ENCODE measurements at places on chromosomes 4 and X. TPM values are rescaled to one million over a fixed set of nuclear protein-coding genes. Genes with fewer than 3 reads are reported as not detected.
A peak's percentile ranks its signal among the peaks of the same experiment; 100 is the strongest.

- no peak for DNase-seq
Measured at GRCh38 chrX:87710580-87710979, 193.0 kb downstream of the KLHL4 start.

DNA sequence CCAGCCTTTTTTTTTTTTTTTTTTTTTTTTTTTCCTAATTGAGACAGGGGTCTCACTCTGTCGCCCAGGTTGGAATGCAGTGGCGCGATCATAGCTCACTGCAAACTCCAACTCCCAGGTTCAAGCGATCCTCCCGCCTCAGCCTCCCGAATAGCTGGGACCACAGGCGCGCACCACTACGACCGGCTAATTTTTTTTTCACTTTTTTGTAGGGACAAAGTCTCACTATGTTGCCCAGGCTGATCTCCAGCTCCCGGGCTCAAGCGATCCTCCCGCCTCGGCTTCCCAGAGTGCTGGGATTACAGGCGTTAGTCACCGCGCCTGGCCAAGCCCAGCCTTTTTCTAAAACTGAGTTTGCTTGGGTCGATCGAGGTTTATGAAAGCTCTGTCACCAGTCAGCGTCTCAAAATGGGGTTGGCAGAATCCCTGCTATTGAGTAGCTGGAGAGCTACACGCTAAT is 1.3 kb upstream of the OTUD5 start:
- DNase-seq: peak; percentile 73

Gene ARAF
- total RNA-seq: 41.5 TPM

DNA sequence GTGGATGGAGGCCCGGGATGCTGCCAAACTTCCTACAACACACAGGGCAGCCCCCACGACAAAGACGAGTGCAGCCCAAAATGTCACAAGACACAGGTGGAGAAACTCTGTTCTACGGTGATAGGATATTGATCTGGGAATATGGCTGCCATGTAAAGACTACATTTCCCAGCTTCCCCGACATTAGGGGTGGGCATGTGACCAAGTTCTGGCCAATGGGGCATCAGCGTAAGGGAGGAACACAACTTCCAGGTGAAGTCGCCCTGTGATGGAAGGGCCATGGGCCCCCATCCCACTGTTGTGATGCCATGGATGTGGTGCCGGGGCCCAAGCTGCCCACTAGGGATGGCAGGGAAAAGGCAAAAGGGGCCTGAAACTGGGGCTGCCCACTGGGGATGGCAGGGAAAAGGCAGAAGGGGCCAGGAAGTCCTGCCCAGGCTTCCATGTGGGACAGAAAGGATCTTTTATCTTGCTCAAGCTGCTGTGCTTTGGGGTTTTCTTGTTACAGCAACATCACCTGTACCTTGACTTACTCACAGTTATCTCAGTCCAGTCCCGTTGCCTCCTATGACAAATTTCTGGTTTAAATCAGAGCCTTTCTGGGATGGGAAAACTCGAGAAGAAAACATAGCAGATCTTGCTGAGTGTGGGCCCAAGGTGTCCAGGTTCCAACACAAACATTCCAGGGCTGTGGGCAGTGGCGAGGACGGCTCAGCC is 9.7 kb upstream of the ADRA2C start:
- no peak for DNase-seq

- DNase-seq: no peak
Measured at GRCh38 chrX:131841496-131842437, 181.3 kb upstream of the STK26 start.

DNA sequence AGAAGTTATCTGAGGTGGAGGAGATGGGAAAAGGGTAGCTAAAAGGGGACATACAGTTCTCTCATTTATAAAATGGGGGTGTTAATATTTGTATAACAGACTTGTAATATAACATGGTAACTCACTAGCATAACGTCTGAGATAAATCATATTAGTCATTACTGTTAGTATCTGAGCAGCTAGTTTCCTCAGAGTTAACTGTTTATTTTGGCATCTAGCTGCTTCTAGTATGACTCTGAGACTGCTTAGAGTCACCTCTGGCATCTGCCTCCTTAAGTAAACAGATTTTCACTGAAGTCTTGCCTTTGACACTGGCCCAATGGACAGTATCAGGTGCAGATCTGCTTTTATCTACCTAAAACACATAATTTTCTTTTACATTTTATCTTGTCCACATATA is 58.1 kb downstream of the SLC30A9 start:
- DNase-seq: no peak

DNA sequence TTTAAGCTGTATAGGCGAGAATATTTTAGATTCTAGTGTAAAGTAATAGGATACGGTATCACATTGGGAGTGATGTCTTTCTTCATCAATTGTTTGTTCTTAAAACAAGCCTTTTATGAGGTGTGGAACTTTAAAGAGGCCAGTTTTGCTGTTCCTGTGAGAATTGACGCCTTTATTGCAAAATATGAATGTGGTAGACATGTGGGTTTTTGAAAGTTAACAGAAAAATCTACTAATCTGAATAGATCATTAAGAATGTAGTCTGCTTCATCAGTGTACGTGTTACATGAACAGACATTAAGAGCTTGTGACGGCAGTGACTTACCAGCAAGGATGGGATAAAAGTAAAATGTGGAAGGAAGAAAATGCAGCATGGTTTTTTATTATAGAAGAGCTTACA is 63.8 kb downstream of the STOX2 start:
- no peak for DNase-seq

Gene FSTL5
- total RNA-seq: not detected

Gene RAB33A
- total RNA-seq: not detected

DNA sequence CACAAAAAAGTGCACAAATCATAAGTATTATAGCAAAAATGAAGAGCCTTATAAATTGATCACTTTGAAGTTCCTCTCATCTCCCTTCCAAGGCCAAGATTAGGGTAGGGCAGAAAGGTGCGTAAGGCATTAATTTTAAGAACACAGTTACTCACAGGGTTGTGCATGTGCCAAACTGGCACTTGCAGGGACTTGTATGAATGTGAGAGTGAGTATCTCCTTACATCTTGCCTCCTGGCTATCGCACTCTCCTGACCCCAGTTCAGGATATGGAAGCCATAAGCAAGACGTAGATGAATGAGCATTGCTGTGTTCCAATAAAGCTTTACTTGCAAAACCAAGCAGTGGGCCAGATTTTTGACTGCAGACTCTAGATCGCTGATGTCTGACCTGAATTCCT is 510.1 kb upstream of the AADAT start:
- no peak for DNase-seq

- no peak for DNase-seq
Measured at GRCh38 chrX:154967603-154968002, 54.9 kb downstream of the F8 start.

GRCh38 chr4:101258883-101259282 is 88.4 kb downstream of the PPP3CA start:
- DNase-seq: no peak

Gene CASP3
- 13.4 TPM for total RNA-seq

DNA sequence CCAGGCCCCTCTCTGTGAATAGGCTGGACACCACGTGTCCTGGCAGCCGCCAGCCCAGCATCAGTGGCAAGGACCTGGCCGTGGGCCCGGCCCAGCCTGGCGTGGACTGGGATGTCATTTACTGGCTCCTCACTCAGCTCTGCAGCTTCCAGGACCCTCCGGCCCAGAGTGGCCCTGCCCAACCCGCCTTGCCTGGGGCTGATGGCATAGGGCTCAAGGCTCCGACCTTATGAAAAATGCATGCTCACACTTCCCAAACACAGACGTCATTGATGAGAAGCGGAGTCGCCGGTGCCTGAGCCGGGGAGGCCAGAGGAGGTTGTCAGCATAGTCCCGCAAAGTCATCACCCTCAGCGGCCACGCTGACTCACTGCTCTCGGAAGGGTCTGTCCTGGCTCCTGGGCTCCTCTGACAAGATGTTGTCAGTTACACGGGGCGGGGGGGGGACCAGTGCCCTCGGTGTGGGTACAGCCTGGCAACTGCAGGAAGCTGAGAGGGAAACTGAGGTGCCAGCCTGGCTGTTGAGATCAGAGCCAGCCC is 14.3 kb downstream of the CFAP99 start:
- no peak for DNase-seq

DNA sequence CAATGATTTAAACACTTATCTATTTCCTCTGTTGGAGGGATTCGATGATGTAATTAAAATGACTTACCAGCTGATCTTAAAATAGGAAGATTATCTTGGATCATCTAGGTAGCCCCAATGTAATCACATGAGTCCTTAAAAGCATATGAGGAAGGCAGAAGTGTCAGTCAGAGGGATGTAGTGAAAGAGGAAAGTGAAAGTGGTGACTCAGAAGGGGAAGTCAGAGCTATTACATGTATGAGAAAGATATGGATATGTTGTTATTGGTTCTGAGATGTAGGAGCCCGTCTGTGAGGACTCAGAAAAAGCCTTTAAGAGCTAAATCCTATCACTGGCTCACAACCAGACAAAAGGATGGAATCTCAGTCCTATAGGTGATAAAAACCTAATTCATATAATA is 456.4 kb downstream of the DACH2 start:
- DNase-seq: no peak

DNA sequence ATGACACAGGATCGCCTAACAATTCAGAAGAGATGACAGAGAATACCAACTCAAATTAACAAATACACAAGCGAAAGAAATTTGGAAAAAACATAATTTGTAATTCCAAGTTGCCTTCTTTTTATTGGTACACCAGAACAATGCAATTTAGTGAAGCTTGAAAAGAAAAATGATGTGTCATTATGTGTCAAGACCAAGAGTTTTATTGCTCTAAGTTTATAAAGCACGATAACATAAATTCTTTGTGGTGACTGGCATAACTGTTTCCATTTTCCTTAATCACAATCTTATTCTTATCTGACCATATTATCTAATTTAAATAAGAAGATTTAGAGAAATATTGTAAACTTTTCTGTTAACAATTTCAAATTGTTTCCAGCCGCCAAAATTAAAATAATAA is 273.2 kb upstream of the TECRL start:
- no peak for DNase-seq

Gene ADH1C
- not detected for total RNA-seq

Gene BTC
- 30.0 TPM for total RNA-seq

DNA sequence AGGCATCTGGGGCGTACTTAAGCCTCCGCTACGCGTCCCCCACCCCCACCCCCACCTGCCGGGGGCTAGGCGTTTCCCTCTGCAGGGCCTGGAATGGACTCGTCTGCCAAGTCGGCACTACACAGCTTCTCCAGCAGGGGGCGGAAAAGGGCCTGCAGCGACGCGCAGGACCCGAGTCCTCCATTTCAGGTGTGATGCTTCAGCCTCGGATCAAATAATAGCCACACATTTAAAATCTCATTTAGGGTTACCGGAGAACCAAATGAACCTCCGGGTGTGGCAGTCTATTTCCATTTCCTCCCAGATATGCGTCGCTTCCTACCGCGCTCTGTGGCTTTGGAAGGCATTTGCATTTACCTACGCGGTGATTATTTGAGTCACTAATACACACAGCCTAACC is 2.9 kb downstream of the PAK3 start:
- no peak for DNase-seq

DNA sequence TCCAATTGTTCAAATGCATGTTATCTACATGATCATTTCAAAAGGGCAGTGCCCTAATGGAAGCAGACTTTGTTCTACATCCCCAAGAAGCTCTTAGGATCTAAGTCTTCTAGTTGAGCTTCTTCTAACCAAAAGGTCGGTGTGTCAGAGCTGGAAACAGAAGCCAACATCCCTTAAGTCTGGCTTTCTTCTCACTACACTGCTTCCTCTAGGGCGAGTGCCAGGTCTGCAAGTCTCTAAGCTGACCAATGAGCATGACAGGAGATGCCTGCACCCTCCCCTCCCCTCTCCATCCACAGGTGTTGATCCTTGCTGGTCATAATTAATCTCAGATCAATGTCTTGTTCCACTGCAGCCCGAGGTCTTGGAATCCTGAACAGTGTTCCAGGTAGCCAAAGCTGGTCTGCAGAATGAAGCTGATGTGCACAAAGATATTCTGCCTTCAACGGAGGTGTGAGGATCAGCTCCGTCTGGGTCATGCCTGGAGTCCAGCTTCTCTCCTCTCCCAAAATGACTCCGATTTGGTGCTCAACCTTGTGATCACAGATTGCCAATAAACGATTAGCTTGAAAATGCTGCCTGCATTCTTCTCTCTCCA is 44.1 kb downstream of the WDR1 start:
- no peak for DNase-seq

DNA sequence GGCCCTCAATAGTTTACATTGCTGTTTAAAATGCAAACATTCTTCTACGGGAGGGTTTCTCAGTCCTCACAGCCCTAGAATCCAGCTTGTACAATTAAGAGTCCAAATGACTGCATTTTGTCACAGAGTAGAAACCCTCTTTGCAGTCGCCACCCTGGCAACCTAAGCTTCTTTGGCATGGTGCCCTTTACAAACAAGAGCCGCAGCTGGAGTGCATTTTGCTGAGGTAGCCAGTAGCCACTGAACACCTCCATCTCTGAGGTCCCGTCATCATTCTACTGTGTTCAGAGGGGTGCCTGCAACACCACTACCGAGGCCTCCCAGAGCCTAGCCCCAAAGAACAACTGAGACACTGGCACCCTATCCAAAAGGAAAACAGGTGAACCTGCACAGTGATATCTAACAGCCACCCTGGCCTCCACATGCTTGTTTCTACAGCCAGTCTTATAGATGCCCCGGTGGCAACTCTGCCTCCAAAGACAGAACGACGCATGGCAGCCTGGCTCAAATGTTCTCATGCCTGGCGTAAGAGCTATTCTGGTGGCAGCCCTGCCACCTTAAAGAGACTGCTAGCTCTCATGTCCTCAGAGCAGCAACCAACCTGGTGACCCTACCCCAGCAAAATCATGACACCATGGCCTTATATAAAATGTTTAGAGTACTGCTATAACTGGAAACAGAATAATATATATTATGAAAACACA is 801.9 kb downstream of the TECRL start:
- no peak for DNase-seq

Gene PWWP3B
- not detected for total RNA-seq

- no peak for DNase-seq
Measured at GRCh38 chrX:14964500-14964899, 91.3 kb downstream of the MOSPD2 start.

- DNase-seq: peak; percentile 68
Measured at GRCh38 chrX:78104447-78105176, 564 bp downstream of the PGK1 start.

DNA sequence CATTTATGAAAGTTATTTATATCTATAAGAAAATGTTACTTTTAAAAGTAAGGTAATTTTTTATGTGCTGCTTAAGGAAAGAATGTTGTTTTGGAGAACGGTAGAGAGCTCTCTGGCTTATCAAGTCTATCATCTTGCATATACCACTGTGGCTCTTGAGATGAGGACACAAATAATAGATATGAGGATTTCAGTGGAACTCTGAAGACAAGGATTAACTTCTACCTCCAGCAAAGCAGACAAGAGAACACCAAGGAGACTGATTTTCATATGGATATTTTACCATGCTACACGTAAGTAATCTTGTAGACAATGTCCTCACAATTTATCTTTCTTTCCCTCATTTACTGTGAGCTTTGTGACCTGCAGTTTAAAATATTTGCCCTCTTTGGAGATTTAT is 557.5 kb upstream of the NDST4 start:
- DNase-seq: no peak

DNA sequence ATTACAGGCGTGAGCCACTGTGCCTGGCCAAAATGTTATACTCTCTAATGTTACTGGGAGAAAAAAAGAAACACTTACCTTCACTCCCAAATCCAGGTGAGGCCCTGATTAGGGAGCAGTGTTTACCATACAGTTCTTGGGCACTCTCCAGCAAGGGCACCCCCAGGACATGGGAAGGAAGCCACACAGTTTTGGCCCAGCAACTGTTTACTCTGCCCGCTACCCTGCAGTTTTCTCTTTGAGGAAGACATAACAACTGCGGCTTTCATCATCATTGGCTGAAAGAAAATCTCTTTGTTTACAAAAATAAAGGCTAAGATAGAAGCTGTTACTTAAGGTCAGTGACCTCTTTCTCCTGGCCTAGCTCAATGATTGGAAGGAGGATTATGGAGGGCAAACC is 145.5 kb upstream of the DUSP21 start:
- DNase-seq: no peak

Gene COL4A5
- total RNA-seq: 52.3 TPM

Measured in suprapubic skin (tissue), 4 donors.